ENCODE measurements at places on chromosomes 12 and 14.

GRCh38 chr14:75249958-75250336 lies 28.7 kb upstream of the FOS start:
- DNase-seq, result no peak

DNA sequence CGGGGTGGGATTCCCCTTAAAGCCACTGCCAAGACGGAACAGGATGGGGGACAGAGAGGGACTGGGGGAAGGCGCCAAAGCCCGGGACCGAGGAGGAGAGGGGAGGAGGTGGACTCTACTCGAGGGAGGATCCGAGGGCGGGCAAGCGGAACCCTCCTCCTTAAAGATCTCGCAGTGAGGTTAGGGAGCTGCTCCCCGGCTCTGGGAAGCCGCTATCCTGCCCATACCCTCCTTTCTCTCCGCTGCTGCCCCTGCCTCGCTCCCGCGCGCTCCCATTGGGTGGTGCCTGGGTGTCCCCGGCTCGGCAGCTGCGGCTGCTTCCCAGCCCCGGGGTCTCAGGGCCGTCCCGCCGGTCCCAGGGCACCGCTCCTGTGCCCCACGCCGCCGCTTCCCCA lies 16.4 kb downstream of the KRT18 start:
- DNase-seq, result no peak

GRCh38 chr12:49744363-49744885 lies 3.1 kb downstream of the TMBIM6 start:
- no peak for DNase-seq

DNA sequence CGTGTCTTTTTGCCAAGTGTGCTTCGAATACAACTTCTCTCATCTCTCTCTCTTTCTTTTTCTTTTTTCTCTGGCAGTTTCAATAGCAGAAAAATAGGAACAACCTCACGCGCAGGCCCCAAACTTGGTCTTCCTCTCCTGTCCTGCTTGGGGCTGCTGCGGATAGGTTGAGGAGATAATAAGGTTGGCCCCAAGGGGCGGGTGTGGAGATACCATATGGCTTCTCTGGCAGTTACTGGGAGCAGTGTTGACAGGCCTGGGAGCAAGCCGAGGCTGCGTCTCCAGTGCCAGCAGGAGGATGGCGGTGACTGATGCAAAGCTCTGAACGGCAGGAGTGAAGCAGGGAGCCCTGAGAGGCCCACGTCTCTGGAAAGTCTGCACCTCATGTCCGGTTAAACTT lies 89.5 kb upstream of the MANSC4 start:
- DNase-seq, result no peak

DNA sequence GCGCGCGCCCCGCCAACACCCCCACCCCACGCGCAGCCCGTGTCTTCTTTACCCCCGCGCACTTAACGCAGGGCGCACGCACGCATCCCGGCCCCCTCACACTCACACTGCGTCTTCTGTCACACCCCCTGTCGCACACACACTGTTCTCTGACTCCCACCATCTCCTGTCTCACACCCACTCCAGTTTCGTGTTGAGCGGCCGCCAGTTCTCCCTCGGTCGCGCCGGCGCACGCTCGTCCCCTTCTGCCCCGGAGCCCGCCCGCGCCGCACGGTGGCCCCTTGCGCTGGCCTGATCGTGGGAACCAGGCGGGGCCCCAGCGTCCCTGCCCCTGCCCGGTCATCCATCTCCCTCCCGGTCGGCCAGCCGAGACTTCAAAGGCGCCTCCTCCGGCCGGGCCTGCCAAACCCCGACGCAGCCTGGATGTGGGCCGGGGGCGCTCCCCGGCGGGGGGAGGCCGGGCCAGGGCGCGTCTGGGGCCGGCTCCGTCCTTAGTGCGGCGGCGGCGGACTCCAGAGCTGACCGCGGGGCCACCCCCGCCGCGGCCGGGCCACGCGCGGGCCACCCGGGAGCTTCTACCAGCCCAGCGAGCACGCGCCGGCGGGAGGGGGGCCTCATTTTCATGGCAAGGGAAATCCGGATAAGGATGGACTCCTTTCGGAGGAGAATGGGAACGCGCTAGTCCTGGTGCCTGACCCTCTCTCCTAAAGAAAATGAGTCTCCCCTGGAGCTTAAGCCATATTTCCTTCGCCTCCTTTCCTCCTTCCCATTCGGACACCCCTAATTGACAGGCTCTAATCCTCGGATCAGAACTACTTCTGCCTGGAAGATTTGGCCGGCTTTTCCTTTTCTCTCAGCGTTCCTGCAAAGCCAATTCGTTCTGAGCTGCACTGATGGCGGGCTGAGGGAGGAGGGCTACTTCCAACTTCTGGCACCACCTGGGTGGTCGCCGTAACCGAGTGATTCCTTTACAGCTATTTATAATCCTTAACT lies 82.0 kb upstream of the HMGA2 start:
- no peak for DNase-seq

DNA sequence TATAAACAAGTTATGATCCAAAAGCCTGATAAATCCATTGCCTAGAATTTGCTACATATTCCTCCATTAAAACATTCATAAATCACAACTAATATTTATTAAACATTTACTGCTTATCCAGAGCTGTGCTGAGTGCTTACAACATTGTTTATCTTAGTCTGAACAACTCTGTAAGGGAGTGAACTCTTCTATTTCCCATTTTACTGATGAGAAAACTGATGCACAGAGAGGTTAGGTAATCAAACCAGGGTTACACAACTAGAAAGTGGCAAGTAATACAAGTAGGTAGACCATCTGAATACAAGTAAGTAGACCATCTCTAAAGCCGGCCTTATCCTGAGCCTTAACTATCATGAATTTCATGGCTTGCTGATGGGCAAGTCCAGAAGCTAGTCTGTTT lies 39.5 kb downstream of the WASHC3 start:
- DNase-seq, result no peak

Measured in activated naive CD4-positive, alpha-beta T cell treated with anti-CD3 and anti-CD28 coated beads for 36 hours (primary cell).